ENCODE measurements at places on chromosomes 2 and 18.

DNA sequence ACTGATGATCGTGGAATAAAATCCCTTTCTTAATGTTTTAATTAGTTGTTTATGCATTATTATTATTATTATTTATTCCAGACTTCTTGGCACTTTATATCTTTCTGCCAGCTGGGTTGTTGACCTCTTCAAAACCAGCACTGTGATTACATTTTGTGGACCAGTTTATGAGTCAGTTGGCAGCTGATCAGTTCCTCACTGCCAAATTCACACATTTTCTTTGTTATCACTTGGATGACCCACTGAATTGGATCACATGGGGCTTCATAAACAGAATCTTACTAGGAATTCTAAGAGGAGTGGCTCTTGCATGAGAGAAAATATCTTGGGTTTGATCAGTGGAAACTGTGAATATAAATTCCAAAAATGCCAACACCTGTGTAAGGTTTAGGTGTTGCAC lies 321.8 kb upstream of the SPRED2 start:
- DNase-seq: no peak

GRCh38 chr2:237546040-237546875 lies 20.1 kb upstream of the PRLH start:
- DNase-seq: no peak

GRCh38 chr18:31497836-31498573 lies at the start of gene DSG2:
Gene DSG2 (plus strand): TSS chr18:31498177. CDS start chr18:31498252, 75 bp downstream.
- peak; percentile 29 for DNase-seq

DNA sequence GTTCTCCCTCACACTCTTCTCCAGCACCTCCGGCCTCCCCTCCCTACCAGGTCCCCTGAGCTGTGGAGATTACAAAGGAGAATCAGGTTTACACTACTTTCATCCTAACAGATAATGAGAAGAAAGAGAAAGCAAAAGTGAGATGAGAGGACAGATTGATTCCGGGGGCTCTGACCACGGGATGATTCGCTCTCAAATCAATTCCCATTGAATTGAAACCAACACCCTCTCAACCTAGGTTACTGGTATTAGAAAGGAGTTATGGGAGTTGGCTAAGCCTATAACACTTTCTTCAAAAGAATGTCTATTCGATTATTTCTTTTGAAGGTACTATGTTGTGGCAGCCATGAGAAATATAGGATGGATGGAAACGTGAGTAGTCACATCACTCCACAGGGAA lies 386.2 kb upstream of the TNP1 start:
- DNase-seq: no peak

DNA sequence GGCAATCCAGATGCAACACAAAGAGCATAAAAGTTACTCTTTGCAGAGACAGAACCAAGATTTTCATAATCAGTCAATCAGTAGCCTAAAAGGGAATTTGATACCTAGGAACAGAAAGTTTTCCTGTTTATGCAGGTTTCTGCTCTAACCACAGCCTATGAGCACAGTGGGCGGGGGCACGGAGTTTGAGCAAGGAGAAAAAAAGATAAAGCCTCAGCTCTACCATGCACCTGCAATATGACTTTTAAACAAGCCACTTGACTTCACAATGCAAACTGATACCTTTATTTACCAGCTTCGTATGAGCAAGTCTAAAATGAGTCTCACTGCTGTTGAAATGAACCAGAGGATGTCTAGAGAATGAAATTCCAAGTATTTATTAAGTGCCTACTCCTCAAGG lies 5.6 kb upstream of the LRATD1 start:
- DNase-seq: peak; percentile 29

DNA sequence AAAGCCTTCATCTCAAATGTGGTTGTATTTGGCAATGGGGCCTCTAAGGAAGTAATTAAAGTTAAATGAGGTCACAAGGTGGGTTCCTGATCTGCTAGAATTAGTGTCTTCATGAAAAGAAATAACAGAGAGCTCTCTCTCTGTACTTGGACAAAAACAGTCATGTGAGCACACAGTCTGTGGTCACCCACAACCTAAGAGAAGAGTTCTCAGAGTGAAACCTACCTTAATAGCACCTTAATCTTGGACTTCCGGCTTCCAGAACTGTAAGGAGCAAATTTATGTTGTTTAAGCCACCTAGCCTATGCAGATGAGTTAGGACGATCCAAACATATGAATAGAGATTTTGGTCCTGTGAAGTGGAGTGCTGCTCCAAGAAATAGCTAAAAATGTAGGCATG lies 758.9 kb downstream of the LRRTM4 start:
- no peak for DNase-seq

DNA sequence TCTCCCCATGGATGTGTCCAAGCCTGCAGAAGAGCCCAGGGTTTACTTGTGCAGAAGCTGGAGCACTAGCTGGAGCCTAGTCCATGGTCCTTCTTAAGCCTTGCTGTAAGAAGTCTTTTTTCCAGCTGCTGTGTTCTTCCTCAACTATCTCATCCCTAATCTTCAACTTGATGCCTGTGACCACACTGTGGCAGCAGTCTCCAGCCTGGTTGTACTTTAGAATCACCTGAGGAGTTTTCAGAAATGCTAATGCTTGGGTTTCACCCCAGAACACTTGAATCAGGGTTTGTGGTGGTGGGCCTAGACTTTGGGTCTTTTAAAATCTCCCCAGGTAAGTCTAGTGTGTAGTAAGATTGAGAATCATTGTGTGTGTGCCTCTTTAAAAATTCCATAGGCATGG lies 173.6 kb downstream of the ADCYAP1 start:
- DNase-seq: no peak

DNA sequence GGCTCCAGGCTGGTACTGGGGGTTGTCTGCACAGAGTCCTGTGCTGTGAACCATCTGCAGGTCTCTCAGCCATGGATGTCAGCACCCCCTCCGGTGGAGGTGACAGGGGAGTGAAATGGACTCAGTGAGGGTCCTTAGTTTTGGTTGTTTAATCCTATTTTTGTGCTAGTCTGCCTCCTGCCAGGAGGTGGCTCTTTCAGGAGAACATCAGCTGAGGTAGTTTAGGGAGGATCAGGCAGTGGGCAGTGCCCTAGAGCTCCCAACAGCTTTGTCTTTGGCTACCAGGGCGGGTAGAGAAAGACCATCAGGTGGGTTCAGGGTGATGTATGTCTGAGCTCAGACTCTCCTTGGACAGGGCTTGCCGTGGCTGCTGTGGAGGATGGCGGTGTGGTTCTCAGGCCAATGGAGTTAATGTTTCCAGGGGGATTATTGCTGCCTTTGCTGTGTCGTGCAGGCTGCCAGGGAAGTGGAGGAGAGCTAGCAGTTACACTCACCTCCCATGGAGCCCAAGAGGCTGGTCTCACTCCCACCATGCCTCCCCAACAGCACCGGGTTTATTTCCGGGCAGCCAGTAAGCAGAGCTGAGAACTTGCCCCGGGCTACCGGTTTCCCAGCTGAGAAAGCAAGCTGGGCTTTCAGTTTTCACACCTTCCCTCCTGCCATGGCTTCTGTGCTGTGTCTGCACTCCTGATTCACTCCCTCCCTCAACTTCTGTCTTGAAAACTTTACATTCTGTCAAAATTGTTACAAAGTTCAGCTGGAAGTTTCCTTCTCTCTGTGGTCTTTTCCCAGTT lies 563.4 kb downstream of the XIRP2 start:
- DNase-seq: no peak

DNA sequence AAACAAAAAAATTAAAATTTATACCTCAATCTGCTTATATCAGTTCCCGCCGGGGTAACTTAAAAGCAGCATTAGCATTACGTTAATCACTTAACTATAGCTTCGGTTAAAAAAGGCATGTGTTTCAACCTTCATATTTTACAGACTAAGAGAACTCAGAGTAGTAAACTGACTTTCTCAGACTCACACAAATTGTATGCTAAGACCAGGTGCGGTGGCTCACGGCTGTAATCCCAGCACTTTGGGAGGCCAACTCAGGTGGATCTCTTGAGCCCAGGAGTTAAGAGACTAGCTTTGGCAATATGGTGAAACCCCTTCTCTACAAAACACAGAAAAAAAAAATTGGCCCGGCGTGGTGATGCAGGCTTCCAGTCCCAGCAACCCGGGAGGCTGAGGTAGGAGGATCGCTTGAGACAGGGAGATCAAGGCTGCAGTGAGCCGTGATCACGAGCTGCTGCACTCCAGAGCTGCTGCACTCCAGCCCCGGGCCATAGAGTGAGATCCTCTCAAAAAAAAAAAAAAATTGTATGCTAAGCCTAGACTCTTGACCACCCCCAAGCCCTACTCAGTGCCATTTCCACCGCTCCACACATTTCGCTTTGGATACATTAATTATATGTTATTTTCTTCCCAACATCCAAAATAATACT lies 2.4 kb downstream of the HNRNPLL start:
- DNase-seq: no peak

GRCh38 chr2:234377761-234378391 lies 119.0 kb downstream of the ARL4C start:
- DNase-seq: peak; percentile 66

DNA sequence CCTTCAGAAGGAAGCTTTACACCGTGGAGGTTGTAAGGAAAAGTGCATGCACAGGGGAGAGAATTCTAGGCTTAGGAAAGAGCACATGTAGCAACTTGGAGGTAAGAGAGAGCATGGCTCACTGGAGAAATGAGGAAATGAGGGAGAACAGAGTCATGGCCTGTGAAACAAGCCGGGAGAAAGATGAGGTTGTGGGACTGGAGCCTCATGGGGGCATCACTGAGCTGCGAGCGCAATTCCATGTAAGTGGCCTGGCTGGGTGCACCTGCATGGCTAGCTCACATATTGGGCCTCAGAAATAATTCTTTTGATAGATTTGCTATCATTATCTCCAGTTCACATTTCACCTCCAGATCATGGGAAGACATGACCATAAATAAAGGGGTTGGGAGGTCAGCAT lies 785.5 kb upstream of the RAB6C start:
- no peak for DNase-seq

- no peak for DNase-seq
These were observed 174.2 kb downstream of the PRPF40A start for GRCh38 chr2:152542995-152543481.

DNA sequence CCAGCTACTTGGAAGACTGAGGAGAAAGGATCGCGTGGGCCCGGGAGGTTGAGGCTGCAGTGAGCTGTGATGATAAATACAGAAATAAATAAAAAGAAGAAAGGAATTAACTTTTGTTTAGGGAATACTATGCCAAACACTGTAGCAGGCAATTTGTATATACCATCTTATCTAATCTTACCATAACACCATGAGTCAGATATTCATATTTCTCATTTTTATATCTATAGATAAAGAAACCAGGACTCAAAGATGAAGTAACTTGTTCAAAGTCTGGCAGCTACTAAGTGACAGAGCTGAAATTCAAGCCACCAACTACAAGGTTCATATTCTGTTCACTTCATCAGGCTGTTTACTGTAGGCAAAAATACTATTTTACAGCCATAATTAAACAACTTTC lies 119.2 kb upstream of the SLC39A10 start:
- DNase-seq: no peak

- no peak for DNase-seq
These were observed 22.5 kb upstream of the NEDD4L start for GRCh38 chr18:58021504-58021903.

DNA sequence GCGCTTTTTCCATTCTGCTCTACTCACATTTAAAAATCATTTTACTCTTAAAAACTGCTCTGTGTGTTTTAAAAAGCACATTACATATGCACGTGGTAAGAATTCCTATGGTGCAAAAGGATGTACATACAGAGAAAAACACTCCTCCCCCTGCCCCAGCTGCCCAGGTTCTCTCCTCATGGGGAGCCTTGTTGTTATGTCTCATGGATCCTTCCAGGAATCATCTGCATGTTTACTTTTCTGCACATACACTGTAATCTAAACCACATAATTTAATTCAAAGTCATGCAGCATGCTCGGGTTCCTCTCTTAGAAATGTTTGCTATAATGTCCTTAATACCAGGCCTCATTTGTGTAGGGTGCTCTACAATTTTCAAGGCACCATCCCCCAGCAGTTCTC lies 243.3 kb downstream of the LOXHD1 start:
- no peak for DNase-seq

DNA sequence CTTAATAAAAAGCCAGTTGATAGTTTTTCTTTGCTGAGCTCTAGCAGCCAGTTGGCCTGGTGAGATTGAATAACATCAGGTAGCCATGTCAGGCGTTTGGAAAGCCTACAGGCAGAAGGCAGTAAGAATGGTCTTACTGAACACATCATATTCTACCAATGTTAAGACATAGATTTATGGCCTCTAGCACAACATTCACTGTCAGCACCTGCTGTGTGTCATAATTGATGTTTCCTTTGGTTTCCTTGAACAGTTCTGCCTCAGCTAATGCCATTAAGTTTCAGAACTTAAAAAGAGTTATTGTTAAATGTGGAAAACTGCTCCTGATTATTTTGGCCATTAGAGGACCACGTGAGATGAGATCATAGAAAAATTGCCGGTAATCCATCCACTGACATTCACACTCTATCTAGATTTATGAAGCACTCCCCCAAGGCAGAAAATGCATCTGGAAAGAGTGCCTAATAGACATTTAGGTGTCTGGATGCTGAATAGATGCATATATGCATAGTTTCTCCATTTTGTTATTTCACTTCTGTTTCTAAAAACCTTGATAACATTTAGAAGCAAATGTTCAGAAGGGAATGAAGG lies 434.7 kb downstream of the PTPRM start:
- no peak for DNase-seq

DNA sequence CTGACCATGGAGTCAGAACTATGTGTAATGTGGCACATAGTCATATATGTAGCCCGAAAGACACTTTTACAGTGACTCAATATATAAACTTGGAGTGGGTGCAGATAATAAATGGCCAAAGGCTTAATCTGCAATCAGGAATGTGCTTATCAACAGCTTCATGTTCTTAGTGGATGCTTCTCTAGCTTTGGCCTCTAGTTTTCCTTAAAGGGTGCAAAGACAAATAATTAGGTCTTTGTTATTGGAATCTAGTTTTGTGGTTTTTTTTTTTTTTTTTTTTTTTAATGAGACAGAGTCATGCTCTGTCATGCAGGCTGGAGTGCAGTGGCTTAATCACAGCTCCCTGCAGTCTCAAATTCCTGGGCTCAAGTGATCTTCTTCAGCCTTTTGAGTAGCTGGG lies 625.6 kb downstream of the EPHA4 start:
- no peak for DNase-seq

DNA sequence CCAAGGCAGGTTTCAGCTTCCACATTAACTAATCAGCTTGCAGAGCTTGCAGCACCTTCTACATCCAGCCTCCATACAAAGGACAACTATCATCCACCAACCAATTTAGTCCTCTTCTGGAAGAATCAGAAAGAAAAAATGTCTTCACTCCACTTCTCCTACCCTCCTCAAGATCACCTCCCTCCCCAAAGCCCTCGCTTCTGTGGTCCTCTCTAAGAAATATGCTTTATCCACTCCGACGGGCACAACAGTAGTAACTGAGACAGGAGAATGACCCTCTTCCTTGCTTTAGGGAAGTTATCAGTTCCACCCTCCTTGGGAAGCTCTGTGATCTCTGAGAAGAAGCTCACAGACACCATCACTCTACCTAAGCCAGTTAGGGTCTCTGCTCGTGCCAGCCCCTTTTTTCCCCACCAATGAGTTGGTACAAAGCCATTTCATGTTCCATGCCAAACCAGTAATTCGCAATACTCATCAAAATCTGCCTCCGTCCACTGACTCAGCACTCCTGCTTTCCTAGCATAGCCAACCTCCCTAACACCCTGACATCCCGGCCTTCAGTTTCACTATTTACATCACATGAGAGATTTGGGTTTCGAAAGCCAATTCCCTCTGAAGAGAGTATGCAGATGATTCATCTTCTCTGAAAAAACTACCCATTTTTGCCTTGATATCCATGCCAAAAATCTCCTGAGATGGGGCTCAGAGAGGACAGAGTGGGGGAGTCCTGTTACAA lies 114.1 kb upstream of the PKDCC start:
- no peak for DNase-seq

- no peak for DNase-seq
These were observed 204.3 kb downstream of the KLHL29 start for GRCh38 chr2:23589220-23589647.
